Right renal pelvis (tissue), 4 donors: ENCODE measurements at places on chromosomes 16 and 17. TPM values are rescaled to one million over a fixed set of nuclear protein-coding genes. Genes with fewer than 3 reads are reported as not detected.

Gene PRSS21
- not detected for polyA plus RNA-seq

Gene MFSD11
- 24.4 TPM for polyA plus RNA-seq

Gene TBC1D3I
- polyA plus RNA-seq: not detected

Gene GAST
- not detected for polyA plus RNA-seq

Gene SPNS3
- polyA plus RNA-seq: 2.2 TPM

Gene DBF4B
- 9.2 TPM for polyA plus RNA-seq

Gene TBC1D3K
- not detected for polyA plus RNA-seq

Gene RAB26
- 3.5 TPM for polyA plus RNA-seq

Gene CHP2
- polyA plus RNA-seq: 0.91 TPM
